ENCODE measurements at places on chromosomes 3 and 15.

DNA sequence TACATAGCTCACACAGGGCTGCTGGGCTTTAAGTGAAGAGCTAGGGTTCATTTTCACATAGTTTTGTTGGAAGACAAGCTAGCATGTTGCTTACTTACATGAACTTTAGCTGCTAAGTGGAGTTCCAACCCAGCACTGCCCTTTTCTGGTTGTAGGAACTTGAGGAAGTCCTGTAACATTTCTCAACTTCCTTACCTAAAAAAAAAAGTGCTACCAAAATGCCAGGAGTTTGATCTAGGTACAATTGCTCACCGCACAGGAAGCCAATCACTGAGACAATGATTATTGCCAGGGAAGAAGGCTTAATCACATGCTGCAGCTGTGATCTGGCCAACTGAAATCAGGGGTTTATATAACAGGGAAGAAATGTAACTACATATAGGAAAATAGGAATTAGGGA is 52.8 kb downstream of the IL12A start:
- DNase-seq: no peak

DNA sequence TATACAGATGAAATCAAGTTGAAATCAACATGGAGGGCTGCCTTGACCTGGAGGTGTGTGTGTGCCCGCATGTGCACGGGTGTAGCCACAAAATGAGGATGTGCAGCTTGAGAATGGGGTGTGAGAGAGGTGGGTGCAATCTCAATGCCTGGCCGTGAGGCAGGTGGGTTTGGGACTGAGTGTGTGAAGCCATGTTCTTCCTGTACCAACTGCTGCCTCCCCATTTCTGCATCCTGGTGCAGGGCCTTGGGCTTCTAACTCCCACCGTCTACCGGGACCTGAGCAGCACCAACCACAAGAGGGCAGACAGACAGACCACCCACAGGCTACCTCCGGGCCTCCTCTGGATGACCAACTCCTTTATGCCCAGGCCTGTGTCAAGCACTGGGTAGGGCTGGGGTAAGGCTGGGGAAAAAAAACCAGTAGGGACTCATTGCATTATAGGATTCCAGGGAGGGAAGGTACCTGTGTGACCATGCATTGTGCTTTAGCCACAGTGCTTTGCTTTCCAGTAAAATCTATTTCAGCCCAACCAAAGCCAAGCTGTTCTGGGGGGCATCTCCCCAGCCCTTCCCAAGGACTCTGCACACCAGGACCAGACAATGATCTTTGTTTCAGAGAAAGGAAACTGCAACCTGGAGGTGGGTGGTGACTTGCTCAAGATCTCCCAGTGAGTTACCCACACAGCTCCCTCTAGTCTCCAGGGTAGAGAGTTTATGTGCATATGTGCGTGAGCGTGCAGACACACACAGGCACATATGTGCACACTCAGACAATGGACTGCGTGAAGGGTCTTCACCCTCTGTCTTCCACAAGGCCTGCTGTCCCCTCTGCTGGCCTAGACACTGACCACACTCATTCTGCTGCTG is 162.2 kb upstream of the TLE3 start:
- no peak for DNase-seq

- no peak for DNase-seq
Measured at GRCh38 chr3:62036726-62037125, 336.6 kb downstream of the FEZF2 start.

GRCh38 chr15:52652286-52652685 is 26.9 kb downstream of the ATOSA start:
- no peak for DNase-seq

GRCh38 chr3:132503559-132503958 is 86.3 kb downstream of the DNAJC13 start:
- DNase-seq: no peak

GRCh38 chr3:72193771-72194430 is 409.0 kb upstream of the PROK2 start:
- no peak for DNase-seq
